ENCODE measurements at places on chromosomes 5 and 9.

GRCh38 chr5:142095035-142095434 is 13.5 kb upstream of the NDFIP1 start:
- DNase-seq, result no peak

- DNase-seq, result no peak
These were observed 17.7 kb downstream of the GNAQ start for GRCh38 chr9:78013934-78014333.

- no peak for DNase-seq
These were observed 605.7 kb downstream of the RAB3C start for GRCh38 chr5:59188419-59189225.

GRCh38 chr9:38063363-38063707 is 5.7 kb downstream of the SHB start:
- DNase-seq, result no peak

DNA sequence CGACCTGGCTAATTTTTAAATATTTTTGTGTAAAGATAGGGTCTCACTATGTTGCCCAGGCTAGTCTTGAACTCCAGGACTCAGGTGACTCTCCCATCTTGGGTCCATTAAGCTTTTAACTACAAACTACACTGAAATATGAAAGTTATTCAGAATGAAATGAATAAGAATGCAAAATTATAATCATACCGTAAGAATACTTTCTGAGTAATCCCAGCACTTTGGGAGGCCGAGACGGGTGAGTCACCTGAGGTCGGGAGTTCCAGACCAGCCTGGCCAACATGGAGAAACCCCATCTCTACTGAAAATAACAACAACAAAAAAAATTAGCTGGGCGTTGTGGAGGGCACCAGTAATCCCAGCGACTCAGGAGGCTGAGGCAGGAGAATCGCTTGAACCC is 1.1 kb upstream of the ORM1 start:
- DNase-seq, result no peak

Data from SW 1271 (cell line).